Tibial nerve (tissue), 4 donors: ENCODE measurements at places on chromosomes 7 and 10.

DNA sequence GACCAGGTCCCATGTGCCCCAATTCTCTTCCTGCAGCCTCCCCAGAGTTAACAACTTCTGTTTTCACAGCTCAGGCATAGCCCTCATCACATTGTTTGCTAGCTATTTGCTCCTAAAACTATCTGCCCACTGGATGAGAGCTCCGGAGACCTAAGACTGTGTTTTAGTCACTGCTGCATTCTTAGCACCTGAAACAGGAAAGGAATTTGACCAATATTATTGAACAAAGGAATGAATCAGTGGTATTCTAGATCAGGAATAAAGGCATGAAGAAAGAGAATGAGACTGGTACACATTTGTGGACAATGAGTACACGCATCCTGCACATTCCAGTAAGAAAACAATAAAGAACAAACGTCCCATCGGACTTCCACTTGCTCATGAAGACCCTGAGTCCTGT lies 54.8 kb downstream of the PPP1R17 start:
- no peak for DNase-seq

GRCh38 chr10:275680-276079 lies 140.4 kb downstream of the ZMYND11 start:
- DNase-seq = no peak

- DNase-seq = no peak
Observed at GRCh38 chr10:23310404-23310803, 34.2 kb downstream of the C10orf67 start.

- no peak for DNase-seq
Observed at GRCh38 chr10:77118603-77119282, 518.9 kb downstream of the KCNMA1 start.

DNA sequence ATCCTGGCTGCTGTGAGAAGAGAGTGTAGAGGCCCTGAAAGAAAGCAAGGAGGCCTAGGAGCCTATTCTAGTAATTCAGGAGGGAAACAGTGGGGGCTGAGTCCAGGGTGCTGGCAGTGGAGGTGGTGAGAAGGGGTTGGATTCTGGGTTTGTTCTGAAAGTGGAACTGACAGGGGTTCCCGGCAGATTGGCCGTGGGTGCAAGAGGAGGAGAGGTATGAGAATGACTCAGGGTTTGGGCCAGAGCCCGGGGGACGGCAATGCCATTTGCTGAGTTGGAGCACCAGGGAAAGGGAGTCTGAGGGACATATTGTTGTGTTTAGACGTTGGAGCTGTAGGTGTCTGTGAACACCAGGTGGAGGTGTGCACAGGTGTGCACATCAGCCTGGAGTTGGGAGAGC lies 38.5 kb downstream of the NPTX2 start:
- no peak for DNase-seq

- DNase-seq = no peak
Observed at GRCh38 chr10:131477457-131478121, 166.1 kb upstream of the TCERG1L start.

DNA sequence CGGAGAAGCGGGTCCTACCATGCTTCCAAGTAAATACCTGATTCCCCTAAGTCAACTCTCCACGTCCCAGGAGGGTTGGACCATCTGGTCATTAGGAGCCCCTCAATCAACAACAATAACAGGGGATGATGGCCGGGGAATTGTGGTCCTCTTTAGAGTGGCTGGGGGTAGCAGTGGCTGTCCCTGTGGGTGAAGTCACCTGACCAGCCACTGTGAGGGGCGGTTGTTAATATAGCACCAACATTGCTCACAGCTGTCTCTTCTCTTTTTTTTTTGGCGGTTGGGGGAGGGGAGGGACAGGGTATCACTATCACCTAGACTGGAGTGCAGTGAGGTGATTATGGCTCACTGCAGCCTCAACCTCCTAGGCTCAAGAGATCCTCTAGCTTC lies 67.9 kb downstream of the SPDYE5 start:
- no peak for DNase-seq

DNA sequence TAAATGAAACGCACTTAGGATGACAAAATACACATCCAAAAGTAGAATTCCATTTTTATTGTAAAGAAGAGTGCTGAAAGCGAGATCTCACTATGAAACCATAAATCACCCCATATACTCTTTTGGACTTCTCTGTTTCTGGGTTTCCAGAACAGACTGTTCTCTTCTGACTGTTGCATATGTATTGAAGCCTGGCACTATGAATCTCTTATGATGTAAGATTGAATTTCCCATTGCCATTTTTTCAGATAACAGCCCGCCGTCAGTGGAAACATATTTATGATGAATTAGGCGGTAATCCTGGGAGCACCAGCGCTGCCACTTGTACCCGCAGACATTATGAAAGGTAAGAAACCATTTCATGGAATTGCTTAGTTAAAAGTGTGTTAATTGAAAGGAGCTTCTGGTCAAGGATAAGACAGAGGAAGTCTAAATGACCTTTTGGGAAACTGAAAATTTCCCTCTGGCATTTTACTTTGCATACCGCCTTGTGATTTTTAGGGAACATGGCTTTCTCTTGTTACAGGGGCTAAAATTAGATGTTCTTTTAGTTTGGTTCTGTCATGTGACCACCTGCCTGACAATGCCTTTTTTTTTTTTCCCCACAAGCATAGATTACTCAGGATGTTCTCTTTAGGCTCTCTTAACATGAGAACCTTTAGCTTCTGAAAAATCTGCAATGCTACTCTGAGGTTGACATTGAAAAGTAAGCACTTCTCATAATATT lies 168.1 kb downstream of the ARID5B start:
- DNase-seq = no peak

DNA sequence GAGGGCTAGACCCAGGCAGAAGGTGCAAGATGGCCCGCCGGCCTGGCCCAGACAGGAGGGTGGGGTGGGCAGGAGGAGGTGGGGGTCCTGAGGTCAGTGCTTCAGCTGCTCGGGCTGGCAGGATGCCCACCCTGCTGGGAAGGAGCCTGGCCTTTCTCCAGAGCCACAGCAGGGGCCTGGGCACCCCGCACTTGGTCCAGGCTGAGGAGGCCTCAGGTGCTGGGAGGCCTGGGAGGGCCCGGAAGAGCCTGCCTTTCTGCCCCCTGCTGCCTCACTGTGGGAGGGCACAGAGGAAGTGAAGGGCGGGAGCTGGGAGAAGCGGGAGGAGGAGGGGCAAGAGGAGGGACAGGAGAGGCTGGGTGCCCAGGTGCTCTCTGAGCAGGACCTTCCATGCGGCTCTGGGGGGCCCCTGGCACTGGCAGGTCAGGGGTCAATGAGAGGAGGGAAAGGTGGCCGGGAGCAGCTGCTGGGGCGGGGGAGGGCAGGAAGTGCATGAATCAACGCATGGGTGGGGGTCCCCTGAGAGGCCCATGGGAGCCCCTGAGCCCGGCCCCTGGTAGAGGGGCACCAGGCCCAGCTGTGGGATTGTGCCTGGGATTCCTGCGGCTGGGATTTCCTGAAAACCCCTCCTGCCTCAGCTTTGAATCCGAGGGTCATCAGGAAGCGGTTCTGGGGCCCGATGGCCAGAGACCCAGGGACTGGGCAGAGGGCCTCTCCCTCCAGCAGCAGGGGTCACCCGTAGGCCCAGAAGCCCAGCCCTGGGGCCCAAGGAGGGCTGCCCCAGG lies 49.9 kb downstream of the PWWP2B start:
- DNase-seq = no peak

DNA sequence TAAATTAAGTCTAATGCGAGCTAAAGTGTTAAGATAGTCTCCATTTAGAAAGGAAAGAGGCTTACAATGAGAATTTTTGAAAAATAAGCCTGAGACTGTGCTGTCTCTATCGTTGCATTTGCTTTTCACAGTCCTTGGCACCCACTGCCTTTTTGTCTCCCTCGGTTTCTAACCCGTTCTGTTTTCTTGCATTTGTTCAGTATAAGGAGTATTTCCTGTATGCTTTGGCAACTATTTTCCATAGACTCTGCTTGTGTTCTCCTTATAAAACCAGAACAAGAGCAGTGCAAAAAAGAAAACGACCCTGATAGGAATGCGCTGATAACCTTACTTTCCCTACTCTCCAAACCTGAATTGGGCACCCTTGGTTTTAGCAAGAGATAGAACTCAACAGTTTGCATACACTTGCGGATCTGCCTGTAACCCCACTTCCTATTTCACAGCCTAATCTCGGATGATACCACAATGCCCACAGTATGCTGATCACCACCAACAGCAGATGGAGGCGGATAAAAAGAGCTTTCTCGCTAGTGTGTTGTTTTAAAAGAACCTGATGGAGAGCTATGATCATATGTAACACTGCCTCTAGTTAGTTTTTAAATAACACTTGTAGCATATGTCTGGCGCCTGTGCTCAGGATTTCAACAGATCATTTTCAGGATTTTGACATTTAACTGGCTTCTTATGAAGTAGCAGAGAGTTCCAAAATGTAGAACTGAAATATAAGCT lies 1.6 kb upstream of the ARHGAP12 start:
- DNase-seq = no peak

GRCh38 chr10:87706731-87707130 lies 47.1 kb downstream of the PAPSS2 start:
- DNase-seq = no peak

GRCh38 chr10:63886281-63887022 lies 365.3 kb downstream of the REEP3 start:
- no peak for DNase-seq

DNA sequence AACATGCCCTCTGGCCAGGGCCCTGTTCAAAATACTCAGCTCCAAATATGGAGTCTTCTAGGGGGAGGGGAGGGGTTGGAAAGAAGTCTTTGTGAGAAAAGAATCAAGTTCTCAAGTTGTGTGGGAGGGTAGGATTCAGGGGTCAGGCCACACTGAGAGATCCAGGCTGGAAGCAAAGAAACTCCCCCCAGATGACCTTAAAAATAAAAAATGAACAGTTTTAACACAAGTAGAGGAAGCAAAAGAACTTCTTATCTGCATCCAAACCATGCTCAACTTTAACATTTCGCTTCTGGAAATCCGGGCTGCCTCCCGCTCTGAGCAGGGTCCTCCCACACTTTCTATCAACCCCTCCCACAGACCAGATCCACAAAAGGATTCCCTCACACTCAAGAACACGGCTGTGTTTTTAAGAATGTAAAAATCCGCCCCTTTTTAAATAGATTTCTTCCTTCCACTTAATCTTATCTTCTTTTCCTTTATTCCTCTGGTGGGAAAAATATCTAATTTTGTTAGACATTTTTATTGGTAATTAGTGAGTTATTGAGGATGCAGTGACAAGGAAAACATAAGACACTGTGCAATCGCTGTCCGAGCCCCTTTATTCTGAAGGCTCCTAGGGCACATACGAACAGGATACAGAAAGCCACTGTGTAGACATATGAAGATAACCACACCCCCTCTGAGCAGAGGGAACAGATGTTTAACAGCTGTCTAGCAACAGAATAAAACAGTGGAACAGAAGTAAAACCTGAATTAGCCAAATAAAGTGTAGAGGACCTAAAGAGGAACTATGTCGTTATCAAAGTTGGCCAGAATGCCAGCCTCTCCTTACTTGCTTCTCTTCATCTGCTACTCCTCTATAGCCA lies 43.8 kb downstream of the CYTH3 start:
- no peak for DNase-seq

DNA sequence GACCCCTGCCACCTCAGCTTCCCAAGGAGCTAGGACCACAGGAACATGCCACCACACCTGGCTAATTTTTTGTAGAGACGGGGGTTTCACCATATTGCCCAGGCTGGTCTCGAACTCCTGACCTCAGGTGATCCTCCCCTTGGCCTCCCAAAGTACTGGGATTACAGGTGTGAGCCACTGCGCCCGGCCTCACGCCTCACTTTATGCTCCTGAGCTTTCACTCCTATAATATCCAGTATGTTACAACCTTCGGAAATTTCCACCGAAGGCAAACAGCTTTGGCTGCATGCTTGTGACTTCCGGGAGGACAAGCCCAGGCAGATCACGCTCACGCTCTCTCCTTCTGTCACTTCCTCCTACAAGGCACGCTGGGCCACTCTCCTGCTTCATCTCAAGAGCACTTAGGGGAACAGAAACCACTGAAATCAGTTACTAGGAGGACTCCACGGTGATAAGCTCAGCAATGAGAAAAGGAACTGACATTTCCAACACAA lies 4.4 kb upstream of the MAD1L1 start:
- peak; percentile 32 for DNase-seq

GRCh38 chr10:112852306-112852705 lies 97.7 kb upstream of the TCF7L2 start:
- no peak for DNase-seq

- no peak for DNase-seq
Observed at GRCh38 chr7:37196676-37197075, 252.0 kb downstream of the ELMO1 start.

GRCh38 chr7:101598422-101598985 lies 30.6 kb downstream of the MYL10 start:
- no peak for DNase-seq

GRCh38 chr7:157268540-157268939 lies 68.3 kb upstream of the DNAJB6 start:
- DNase-seq = no peak

DNA sequence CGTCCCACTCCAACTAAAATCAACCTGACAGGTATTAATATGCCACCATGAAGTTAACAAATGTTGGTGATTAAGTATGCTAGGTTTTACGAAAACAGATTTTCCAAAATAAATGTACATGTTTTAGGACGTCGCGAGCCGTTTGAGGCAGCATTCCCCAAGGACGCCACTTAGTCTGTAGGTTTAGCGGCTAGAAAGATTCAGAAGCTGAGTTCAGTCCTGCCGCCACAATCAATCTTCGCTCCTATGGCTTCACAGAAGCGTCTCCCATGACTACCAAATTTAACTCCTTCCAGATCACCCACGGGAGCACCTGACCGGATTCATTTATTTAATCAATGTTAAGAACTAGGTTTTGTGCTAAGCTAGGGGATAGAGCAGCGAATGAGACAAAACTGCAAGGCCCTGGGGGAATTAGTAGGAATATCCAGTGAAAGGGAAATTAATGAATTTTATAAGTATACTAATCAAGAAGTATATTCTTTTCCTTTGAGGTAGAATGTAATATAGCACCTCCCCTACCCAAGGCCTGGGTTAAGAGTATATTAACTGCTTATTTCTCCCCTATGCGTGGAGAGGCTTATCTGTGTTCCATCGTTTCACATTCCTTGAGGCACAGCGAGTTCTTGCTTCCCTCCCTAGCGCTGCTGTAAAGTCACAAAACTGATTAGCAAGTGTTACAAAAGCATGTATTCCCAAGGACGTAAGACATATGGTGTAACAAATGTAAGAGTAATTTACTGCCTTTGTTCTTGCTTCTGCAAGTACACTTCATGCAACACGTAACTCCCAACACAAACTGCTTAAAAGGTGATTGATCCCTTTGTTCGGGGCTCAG lies 994 bp upstream of the CYP51A1 start:
- peak; percentile 8 for DNase-seq

DNA sequence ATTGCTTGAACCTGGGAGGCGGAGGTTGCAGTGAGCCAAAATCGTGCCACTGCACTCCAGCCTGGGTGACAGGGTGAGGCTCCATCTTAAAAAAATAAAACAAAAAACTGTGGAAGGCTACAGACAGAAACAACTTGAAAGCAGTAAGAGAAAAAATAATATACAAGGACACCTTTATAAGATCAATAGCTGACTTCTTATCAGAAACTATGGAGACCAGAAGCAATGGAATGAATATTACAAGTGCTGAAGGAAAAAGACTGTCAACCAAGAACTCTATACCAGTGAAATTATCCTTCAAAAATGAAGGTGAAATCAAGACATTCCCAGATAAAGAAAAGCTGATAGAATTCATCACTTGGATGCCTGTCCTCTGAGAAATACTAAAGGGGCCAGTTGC lies 49.0 kb downstream of the RBAK start:
- no peak for DNase-seq
